ENCODE measurements at places on chromosomes 3 and 15.

DNA sequence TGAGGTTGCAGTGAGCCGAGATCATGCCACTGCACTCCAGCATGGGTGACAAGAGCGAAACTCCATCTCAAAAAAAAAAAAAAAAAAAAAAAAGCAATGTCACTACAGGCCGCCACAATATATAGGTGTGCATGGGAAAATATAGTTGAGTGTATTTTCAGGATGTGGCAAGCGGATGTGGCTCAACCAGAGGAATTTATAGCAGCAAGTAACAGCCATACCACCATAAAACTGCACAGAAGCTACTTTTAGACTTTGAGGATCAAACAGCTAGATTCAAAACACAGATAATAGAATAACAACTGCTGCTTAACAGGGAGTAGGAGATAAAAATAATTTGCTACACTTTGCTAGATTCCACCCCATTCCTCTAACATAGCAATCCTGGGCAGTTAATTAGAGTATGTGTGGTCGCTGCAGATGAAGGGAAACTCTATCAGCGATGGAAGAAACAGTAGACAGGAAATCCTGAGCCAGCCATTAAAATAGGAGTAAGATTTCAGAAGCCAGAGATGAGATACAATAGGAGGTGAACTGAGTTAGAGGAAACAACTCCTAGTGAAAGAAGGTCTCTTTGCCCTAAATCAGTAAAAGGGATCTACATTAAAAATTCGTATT lies 318.7 kb upstream of the STT3B start:
- no peak for DNase-seq

- DNase-seq, result no peak
Observed at GRCh38 chr15:63503739-63504246, 600 bp upstream of the USP3 start.

- no peak for DNase-seq
Observed at GRCh38 chr15:51060030-51060673, 34.6 kb downstream of the TNFAIP8L3 start.

GRCh38 chr3:67335813-67336212 lies 318.6 kb downstream of the SUCLG2 start:
- no peak for DNase-seq

GRCh38 chr3:53725387-53725995 lies 120.7 kb downstream of the CHDH start:
- DNase-seq, result no peak

DNA sequence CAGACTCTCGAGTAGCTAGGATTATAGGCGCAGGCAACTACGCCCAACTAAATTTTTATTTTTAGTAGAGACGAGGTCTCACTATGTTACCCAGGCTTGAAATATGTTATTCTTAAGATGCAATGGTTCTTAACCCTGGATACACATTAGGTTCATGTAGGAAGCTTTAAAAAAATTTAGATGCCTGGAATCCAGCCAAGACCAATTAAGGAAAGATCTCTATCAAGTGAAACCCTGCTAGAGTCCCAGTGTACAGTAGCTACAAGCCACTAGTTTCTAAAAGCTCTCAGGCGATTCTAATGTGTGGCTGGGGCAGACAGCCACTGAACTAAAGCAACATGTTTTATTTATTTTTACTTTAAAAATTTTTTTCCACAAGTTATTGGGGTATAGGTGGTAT lies 33.2 kb downstream of the TRIM69 start:
- DNase-seq, result no peak

GRCh38 chr3:106542101-106542769 lies 673.4 kb upstream of the CBLB start:
- no peak for DNase-seq
